ENCODE measurements at places on chromosomes 2 and 18.

- no peak for DNase-seq
Observed at GRCh38 chr2:239302083-239302807, 98.6 kb downstream of the HDAC4 start.

GRCh38 chr2:73610111-73610510, 32.1 kb downstream of the NAT8 start:
- DNase-seq: no peak

DNA sequence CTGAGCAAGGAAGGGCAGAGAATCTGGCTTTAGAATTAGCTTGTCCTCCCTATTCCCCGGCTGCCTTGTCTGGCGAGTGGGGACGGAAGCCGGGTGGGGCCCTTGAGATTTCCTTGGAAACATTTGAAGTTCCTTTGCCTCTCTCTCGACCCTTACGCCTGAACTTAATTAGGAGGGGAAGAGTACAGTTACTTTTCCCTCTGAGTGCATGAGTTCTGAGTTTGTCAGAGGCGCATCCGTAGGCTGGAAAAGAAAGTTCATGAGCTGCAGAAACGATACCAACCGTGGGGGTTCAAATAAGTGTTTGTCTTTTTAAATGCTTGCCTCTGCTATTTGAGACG, 468 bp downstream of the PIKFYVE start:
- DNase-seq: no peak

DNA sequence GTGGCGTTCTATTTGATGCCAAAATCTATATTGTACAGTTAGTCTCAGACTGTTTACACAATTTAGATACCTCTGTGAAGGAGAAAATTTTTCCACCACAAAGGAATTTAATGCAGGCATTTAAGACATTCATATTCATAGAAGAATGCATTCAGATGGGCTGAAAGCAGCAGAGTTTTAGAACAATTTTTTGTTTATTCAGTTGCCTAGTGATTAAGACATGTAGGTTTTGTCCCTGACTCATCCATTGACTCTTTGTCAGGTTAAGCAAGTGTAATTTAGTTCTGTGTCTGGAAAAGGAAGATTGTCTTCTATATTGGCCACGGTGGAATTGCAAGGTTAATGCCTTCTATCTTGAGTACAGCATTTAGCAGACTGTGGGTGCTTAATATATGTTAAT, 515.0 kb downstream of the PARD3B start:
- DNase-seq: no peak

GRCh38 chr18:61953161-61953560, 60.4 kb upstream of the RNF152 start:
- DNase-seq: no peak

GRCh38 chr18:26971409-26971808, 105.9 kb upstream of the AQP4 start:
- DNase-seq: no peak
